ENCODE measurements at places on chromosomes 4 and X.
A peak's percentile ranks its signal among the peaks of the same experiment; 100 is the strongest.

- DNase-seq = no peak
Measured at GRCh38 chr4:28948501-28948900, 1771.7 kb upstream of the PCDH7 start.

DNA sequence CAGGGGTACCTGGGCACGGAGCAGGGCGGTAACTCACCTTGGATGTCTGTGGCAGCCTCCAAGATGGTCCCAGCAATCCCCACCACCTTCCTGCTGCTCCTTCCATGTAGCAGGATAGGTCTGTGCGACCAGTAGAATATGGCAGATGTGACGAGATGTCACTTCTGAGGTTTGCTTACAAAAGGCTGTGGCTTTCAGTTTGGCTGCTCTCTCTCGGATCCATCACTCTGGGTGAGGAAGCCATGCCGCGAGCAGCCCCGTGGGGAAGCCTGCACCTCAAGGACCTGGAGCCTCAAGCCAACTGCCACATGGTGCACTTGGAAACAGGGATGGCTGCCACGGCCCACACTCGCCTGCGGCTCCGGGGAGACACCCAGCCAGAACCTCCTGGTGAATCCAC is 37.6 kb downstream of the WFS1 start:
- no peak for DNase-seq

- no peak for DNase-seq
Measured at GRCh38 chrX:73758250-73758649, 195.3 kb downstream of the CHIC1 start.

GRCh38 chrX:20224814-20225487 is 41.8 kb downstream of the RPS6KA3 start:
- no peak for DNase-seq

GRCh38 chr4:5158825-5159224 is 107.5 kb downstream of the STK32B start:
- no peak for DNase-seq

GRCh38 chrX:17605676-17606075 is 131.6 kb upstream of the SCML1 start:
- DNase-seq = no peak

GRCh38 chrX:106802388-106803275 is at the start of gene TBC1D8B:
Gene TBC1D8B, plus strand, starts transcription at chrX:106802673. Its CDS starts 181 bp downstream, at chrX:106802854.
- peak; percentile 84 for DNase-seq

GRCh38 chrX:2673611-2674010 is 17.5 kb upstream of the CD99 start:
- no peak for DNase-seq

- no peak for DNase-seq
Measured at GRCh38 chr4:150948074-150948473, 67.0 kb downstream of the LRBA start.

DNA sequence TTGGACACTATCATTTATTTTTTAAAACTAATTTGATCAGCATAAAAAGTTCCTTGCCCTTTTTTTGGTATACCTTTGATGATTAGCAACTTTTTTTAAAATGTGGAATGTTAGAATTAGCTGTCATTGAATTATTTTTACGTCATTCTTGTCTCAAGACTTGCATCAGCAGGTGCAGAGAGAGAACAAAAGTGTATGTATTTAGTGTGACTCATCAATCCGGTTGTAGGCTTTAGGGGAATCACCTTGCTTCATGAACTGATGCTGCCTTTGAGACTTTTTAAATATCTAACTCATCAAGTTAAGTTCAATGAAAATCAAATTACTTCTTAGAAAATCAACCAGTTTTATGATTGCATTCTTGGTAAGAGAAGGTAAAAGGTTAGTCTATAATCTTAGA is 125.1 kb downstream of the ARX start:
- DNase-seq = no peak
